Smooth muscle cell of the brain vasculature (primary cell): ENCODE measurements at places on chromosomes 3 and 15.

DNA sequence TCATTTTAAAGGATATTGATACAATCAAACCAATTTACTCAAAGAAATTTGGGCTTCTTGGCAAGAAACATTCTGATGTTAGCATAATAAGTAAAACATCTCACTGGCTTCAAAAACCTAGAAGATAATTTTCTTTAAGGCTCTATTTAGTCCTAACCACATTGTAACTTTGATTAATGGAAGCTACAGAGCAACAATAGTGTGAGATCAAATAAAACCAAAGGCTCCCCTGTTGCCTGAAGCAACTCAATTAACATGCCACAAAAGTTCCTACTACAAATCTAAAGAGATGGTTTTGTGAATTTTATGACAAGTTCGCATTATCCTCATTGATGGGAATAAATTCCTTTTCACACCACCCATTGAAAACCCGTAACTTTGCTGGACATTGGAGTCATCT is 5.9 kb downstream of the DPH6 start:
- no peak for DNase-seq

GRCh38 chr3:99645277-99646106 is 7.1 kb downstream of the COL8A1 start:
- no peak for DNase-seq

DNA sequence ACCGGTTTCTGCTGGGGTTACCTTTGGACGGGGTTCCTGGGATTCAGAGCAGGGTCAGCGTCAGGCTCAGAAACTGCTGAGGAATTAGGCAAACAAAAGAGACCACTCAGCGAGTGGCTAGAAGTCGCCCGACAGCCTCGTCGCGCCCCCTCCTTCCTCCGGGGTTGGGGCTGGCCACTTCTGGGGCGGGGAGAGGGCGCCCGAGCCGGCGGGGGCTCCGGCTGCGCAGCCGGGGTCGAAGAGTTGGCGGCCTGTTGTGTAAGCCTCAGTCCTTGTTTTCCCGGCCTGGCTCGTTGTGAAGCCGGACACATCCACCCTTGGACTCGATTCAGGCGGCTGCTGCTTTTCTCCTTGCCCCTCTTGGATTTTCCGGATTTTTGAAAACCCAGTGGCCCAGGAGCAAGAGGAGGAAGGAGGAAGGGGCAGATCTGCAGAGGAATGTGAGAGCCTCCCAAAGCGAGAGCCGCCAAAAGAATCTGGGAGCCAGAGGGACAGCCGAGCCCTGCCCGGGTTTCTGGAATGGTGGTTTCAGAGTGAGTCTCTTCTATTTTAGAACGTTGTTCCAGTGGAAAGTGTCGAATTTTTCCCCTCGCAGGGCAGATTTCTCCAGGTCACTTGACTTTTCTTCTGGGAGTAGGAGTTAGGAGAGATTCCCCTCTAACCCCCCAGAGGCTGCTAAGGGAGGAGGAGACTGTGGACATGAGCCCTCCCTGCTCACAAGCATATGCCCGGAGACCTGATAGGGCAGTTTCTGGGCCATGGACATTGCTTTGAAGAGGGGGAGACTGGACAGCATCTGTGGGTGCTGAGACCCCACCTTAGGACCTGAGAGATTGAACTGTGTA is 666 bp downstream of the SNX33 start:
- DNase-seq = no peak

- DNase-seq = no peak
Observed at GRCh38 chr3:184630861-184631471, 69.4 kb downstream of the EPHB3 start.

GRCh38 chr3:176469694-176470205 is 727.5 kb downstream of the TBL1XR1 start:
- DNase-seq = no peak

DNA sequence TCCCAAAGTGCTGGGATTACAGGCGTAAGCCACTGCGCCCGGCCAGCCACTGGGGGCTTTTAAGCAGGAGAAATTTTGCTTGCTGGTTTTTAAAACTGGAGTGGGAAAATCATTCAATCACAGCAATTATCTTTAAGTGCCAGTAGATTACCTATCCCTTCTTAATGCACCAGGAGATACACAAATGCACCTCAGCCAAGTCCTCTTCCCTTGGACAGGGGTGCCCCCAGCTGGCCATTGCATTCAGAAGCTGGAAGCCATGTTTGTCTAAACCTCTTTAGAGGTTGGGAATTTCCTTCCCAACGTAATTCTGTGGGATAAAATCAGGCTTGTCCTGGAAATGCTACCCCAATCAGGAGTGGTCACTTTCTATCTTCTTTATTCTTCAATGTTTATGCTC is 26.6 kb downstream of the MIX23 start:
- DNase-seq = no peak

DNA sequence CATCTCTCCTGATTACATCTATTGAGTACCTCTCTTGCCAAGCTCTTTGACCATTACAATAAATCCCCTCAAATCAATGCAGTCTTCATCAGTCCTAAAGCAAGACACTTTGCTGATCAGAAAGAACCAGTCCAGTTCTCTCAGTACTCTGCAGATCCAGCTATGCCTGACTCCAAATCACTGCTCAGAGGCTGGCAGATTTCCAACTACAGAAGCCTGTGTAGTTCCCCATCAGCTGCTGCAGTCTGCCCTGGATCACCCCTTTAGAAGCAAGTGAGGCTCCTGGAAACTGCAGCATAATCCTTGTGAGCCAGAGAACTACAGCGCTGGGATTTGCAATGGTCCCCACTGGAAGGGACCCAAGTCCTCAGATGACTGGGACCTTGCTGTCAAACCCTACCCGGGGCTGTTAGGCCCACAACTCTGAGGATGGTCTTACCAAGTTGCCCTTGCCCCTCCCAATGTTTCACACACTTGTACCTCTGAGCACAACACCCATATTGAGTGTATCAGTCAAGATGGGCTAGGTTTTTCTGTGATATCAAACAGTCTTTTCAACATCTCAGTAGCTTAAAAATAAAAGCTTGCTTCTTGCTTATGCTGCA is 81.9 kb upstream of the TOPAZ1 start:
- no peak for DNase-seq

- no peak for DNase-seq
Observed at GRCh38 chr3:192917028-192917403, 640 bp downstream of the MB21D2 start.

DNA sequence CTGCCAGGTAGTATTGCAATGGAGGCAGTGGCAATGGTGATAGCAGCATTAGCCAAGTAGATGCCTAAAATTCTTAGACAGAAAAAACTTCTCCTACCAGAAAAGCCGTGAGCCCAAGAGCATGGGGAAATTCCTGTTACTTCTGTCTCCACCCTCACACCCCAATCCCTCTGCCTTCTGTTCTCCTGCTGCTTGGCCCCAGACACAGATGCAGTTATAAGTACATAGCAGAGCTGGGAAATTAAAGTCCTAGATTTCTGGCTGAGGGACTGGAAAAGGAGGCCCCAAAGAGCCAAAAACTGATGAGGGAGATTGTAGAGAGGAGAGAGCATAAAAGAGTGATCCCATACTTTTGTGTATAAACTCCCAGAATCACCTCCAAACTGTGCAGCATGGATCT is 166.9 kb downstream of the SMAD6 start:
- no peak for DNase-seq

DNA sequence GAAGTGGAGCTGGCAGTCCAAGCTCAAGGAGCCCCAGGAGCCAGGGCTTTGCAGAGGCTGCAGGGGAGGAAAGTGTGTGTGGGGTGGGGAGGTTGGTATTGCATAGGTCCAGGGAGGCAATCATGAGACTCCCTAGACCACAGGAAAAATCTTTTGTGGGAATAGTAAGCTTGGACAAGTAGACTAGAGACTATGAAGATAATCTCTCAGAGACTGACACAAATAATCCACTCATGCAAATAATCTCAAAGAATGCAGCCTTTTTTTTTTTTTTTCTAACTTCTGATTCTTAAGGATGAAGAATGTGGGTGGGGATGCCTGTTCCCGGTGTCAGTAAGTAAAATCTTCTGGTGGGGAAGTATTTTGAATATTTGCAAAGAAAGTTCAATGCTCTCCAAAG is 113.7 kb downstream of the GREM1 start:
- no peak for DNase-seq

DNA sequence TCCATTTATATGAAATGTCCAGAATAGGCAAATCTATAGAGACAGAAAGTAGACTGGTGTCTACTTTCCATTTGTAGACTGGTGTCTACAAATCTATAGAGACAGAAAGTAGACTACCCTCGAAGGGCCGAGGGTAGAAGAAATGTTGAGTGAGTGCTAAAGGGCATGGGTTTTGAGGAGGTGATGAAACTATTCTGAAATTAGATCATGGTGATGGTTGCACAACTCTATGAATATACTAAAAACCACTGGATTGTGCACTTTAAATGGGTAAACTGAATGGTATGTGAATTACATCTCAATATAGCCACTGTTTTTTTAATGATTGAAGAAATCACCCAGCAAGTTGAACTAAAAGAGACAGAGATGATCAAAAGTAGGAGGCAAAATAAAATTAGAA is 27.9 kb downstream of the TP53BP1 start:
- no peak for DNase-seq

DNA sequence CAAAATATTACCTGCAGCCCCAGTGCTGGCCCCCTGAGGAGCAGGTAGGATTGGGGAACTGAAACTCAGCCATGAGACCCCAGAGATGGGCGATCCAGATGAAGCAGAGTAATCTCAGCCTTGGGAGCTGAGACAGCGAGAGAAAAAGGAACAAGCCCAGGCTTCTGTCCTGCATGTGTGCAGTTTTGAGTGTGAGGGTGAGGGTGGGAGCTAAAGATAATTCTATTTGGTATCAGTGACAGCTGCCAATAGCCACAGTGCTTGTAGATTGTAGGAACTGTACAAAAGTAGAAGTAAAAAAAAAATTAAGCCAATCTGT is 5.9 kb downstream of the ATP8B4 start:
- no peak for DNase-seq

DNA sequence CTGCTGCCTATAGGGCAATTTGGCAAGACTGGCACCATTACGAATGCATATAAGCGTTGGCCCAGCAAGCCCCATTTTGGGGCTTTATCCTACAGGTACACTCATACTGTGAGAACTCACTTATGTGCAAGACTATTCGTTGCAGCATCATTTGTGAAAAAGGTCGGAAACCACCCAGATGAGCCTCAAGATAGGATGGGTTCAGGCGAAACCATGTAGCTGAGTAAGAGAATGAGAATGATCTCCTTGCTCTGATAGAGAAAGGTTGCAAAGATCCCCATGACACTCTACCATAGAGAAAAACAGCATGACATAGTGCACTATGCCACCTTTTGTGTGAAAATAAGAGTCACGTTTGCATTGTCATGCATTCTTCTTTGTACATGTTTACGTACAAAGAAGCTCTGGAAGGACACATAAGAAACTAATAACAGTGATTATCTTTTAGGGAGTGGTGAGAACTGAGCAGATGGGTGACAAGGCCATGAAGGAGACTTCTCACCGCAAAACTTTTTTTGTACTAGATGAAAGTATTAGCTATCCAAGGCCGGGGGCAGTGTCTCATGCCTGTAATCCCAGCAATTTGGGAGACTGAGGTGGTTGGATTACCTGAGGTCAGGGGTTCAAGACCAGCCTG is 50.0 kb downstream of the RHCG start:
- no peak for DNase-seq

DNA sequence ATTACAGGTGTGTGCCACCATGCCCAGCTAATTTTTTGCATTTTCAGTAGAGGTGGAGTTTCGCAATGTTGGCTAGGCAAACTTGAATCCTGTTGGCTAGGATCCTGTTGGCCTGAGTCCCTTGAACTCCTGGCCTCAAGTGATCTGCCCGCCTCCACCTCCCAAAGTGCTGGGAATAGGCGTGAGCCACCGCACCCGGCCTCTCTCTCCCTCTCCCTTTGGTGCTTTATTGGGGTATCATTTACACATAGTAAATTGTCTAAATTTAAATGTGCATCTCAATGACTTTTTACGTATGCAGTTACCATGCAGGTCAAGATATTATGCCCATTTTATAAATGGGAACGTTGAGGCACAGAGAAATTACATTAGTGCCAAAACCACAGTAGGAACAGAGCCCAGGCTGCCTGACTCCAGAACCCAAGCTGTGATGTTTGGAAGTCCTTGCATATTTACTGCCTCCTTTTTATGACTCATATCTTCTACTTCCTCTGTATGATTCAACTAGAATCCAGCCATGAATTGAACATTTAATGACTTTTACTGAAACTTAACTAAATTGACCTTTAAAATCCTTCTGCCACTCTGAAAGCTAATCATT is 34.0 kb upstream of the RPP14 start:
- DNase-seq = peak; percentile 53

GRCh38 chr3:15708882-15709677 is 88.7 kb downstream of the ANKRD28 start:
- DNase-seq = no peak

DNA sequence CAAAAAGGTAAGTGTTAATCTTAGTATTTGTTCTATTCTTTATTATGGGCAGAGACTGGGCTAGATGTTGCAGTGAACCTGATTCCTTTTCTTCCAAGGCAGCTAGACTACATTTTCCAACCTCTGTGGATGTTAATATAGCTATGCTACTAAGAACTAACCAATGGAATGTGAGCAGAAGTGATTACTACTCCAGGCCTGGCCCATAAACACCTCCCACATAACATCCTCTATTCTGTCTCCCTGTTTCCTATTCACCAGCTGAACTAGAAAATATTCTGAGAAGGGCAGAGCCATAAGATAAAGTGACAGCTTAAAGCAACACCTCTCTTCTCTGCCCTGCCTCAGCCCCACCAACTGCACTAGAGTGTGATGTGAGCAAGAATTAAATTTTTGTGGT is 29.4 kb downstream of the CD200R1L start:
- no peak for DNase-seq

DNA sequence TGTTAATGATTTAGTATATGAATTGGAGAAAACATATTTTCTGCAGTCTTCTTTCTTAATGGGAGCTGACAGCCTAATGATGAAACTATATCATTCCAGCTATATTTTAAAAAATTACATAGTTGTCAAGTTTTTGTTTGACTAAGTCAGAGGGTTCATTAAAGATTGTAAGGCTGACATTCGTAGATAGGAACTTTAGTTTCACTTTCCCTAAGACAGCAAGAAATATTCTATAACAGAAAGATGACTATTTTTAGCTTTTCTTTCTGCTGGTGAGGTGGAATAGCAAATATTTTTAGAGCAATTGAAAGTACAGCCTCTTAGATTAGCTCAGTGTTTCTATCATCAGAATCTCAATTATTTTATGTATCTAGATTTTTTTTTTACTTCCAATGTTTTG is 60.2 kb downstream of the PIAS1 start:
- DNase-seq = no peak

DNA sequence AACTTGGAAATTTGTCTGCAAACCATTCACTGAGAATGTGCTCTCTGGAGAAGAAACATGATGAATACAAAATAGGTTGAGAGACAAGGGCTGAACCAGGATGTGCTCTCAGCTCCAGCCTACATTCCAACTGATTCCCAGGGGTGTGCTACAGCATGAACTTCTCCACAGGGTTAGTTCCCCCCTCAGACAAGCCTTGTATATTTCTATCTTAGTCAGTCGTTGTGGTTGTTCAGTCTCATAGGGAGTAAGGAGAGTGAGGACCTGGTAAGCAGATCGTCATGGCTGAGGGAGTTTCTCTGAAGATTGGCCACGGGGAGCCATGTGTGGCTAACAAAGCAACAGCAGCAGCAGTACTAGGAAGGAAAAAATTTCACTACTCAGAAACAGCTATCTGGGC is 919.7 kb upstream of the CADM2 start:
- peak; percentile 0 for DNase-seq

- DNase-seq = no peak
Observed at GRCh38 chr3:121463745-121464144, 82.0 kb downstream of the POLQ start.
